Amniotic epithelial cell (primary cell): ENCODE measurements at places on chromosomes 4 and X.
A peak's percentile ranks its signal among the peaks of the same experiment; 100 is the strongest.

- DNase-seq = no peak
Observed at GRCh38 chr4:112451831-112452230, 64.1 kb downstream of the NEUROG2 start.

- peak; percentile 43 for DNase-seq
Observed at GRCh38 chr4:182738283-182739047, 178.7 kb downstream of the DCTD start.

DNA sequence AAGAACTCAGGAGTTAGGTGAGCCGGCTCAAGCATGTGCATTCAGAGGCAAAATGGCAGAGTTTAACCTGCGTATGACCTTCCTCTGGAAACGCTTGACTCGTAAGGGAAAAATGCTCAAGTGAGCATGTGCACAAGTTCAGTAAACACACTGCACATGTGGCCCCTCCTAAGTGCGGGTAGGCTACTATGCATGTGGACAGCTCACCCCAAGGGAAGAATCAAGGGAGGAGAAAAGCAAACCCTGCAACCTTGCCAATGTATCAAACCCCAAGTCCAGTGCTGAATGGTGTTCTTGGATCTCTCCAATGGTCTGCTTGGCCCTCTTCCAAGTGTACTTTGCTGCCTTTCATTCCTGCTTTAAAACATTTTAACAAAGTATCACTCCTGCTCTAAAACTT, 407.1 kb downstream of the ADAM29 start:
- peak; percentile 29 for DNase-seq

GRCh38 chrX:37993176-37993575, 13.2 kb upstream of the SYTL5 start:
- no peak for DNase-seq

- no peak for DNase-seq
Observed at GRCh38 chr4:153780876-153781275, 8.0 kb downstream of the SFRP2 start.

- no peak for DNase-seq
Observed at GRCh38 chrX:51456814-51457213, 39.6 kb downstream of the NUDT11 start.

DNA sequence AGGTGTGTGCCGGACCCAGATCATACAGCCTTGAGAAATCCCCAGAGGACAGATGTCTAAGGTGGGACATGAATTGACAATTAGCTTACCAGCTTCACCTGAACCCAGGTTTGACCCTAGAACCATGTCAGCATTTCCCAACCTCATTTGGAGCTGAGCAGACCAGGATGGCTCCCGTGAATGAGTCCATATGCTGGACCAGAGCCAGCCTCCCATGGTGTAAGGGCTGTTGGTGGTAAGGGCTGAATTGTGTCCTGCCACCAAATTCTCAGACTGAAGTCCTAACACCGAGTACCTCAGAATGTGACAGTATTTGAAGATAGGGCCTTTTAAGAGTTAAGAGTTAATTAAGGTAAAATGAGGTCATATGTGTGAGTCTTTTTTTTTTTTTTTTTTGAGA, 88.3 kb downstream of the SLC34A2 start:
- no peak for DNase-seq

DNA sequence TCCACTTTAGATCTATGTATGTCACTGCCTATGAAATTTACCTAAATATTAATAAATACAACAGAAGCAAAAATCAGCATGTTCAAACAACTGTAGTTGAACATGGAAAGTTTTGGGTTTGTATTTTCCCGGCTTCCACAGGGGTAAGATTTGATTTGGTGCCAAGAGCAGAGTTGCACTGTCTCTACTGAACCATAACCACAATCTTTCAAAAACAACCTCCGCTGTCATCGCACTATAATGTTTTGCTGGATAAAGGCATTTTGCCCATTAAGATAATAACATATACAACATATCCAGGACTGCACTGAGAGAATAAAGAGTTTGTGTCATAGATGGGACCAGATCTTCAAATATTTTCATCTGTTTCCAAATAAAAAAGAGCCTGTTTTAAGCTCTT, 94.9 kb downstream of the TENM3 start:
- peak; percentile 61 for DNase-seq

DNA sequence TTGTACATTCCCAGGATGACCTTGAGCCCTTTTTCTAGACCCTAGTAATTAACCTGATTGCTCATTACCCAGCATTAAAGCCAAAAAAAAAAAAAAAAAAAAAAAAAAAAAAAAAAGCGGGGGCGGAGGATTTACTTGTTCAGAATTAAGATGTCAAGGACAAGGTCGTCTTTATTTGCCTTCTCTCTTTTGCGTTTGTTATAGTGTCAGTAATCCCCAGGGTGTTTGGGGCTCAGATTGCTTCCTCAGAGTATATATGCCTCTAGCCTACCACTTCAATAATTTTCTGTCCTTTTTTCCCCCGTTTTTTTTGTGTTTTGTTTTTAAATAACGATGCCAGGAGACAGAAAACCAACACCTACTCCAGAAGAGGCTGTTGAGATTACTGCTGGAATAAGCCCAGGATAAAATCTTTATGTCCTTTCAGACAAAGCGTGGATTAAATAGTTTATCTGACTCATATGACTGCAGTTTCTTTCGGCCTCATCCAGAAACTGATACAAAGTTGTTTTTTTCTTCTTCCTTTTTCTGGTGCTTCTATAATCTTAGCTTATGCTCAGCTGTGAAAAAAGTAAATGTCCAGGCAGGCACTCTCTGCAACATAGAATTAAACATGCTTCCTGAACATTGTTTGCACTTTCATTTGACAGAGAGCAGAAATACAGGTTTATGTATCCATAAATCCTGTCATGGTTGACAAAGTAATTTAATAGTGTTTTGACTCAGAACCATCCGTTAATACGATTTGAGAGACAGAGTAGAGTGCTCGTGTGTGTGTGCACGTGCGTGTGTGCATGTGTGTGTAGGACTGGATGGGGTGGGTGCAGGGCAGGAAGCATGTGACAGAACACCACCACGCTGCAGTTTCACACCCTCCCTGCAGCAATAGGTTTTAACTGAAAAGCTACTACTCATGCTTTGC, 138.6 kb downstream of the AFF1 start:
- peak; percentile 50 for DNase-seq

- DNase-seq = no peak
Observed at GRCh38 chr4:8380511-8381415, 59.8 kb downstream of the ACOX3 start.

DNA sequence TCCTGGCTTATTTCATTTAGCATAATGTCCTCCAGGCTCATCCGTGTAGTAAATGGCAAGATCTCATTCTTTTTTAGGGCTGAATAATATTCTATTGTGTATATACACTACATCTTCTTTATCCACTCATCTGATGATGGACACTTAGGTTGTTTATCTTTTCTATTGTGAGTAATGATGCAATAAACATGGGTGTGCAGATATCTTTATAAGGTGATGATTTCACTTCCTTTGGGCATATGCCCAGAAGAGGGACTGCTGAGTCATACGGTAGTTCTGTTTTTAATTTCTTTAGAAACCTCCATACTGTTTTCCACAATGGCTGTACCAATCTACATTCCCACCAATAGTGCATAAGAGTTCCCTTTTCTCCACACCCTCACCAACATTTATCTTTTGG, 317.6 kb upstream of the CNKSR2 start:
- peak; percentile 53 for DNase-seq

GRCh38 chr4:172155838-172156345, 342.7 kb downstream of the GALNTL6 start:
- DNase-seq = no peak

DNA sequence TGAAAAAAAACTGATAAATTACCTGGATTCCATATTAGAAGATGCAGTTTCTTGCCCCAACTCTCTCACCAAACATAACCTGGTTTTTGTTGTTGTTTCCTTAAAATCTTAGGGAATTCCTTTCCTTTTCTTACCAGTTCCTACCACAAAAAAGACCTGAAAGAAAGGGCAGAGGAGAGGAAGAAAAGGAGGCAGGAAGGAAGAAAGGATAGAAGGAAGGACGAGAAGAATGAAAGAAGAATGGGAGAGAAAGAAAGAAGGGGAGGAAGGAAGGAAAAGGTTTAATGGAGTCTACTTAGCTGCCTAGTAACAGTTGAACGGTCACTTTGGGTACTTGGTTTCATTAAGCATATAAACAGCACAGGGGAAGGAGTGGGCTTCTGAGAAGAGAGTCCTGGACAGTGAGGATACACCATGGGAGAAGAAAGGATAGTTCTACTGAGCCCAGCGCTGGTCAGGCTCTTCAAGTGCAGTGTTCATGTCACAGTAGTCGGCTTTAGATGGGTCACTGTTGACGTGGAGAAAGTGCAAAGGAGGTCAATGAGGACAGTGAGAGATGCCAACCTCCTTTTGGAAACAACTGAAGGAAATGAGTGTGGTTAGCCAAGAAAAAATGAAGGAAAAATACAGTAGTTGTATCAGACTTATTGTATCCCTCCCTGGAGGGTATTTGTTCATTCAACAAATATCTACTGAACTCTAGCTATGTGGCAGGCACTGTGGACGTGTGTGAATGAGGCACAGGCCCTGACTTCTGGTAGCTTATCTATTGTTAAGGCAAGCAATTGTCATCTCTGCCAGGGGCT, 1.1 kb upstream of the CHIC2 start:
- no peak for DNase-seq

DNA sequence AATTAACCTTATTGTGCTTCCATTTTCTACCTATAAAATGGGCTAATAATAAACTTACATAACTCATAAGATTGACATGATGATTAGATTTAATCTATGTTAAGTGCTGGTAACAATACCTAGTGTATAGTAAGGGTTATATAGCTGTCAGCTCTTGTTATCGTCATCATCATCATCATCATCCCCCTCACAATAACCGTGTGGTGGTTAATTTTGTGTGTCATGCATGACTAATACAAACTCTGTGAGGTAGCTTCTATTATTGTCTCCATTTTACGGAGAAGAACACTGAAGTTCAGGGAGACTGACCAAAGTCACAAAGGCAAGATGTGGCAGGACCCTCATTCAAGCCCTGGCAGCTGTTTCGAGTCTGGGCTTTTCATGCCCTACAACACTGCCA, 211.3 kb downstream of the PALLD start:
- no peak for DNase-seq

GRCh38 chrX:101485212-101485949, at the start of gene ARMCX4:
Gene ARMCX4 (plus strand): TSS chrX:101485456. CDS start chrX:101488590, 3,134 bp downstream.
- peak; percentile 34 for DNase-seq

DNA sequence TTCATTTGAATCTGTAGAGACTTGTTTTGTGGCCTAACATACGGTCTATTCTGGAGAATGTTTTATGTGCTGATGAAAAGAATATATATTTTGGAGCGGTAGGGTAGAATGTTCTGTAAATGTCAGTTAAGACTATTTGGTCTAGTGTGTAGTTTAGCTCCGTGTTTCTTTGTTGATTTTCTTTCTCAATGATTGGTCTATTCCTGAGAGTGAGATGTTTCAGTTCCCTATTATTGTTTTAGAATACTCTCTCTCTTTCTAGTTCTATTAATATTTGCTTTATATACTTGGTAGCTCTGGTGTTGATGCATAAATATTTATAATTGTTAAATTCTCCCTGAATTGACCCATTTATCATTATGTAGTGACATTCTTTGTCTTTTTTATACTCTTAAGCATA, 236.5 kb downstream of the GLUD2 start:
- DNase-seq = no peak

DNA sequence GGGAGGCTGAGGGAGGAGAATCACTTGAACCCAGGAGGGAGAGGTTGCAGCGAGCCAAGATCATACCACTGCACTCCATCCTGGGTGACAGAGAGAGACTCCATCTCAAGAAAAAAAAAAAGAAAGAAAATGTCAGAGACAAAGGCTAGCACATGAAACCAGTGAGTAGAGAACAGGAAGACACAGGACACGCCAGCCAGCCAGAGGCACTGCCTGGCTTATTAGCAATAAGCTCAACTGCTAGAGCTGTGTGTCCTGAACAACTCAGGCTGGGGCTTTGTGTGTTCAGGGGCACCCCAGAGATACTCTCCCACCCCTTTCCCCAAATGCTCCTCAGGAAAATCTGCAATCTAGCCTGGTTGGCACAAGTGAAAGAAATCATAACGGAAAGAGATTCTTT, 60.0 kb downstream of the RHOH start:
- no peak for DNase-seq

DNA sequence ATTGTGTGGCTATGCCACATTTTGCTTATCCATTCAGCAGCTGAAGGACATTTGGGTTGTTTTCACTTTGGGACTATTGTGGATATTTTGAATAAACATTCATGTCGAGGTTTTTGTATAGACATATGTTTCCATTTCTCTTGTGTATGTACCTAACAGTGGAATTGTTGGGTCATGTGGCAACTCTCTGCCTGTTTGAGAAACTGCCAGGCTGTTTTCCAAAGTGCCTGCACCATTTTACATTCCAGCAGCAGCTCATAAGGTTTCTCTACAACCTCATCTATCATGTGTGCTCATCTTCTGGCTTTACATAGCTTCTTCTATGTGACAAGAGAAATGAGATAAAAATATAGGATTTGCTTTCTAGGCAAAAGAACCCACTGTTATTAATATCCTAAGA, 29.5 kb upstream of the TSPAN5 start:
- peak; percentile 58 for DNase-seq

DNA sequence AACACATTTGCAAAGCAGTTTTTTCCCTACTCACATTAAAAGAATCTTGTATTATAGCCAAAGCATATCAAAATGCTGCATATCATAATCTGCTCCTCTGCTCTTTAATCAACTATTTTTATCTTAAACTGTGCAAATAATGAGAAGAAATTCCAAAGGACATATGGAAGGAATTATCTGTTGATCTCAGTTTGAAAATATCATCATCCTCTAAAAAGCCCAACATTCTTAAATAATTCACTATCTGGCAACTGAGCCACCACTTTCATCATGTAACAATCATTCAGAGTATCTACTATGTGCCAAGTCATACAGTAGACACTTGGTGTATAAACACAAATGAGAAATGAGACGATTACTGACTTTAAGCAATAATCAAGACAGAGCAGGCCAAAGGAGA, 63.0 kb downstream of the PRSS12 start:
- peak; percentile 62 for DNase-seq

DNA sequence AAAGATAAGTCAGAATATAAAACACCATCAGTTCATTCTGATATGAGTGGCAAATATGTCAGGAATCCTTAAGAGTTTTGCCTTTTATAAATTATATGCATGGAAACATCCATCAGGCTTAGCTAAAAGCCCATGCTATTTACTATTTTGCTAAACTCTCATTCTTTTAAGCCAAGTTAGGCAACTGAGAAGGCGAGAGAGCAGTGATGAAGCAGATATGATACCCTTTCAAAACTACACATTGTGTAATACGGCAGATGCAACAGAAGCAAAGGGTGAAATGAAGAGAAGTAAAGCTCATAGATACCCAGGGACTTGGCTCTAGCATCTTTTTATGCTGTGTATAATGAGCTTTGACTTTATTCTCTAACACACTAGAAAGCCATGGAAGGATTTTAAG, 95.8 kb downstream of the SLIT2 start:
- DNase-seq = peak; percentile 91

DNA sequence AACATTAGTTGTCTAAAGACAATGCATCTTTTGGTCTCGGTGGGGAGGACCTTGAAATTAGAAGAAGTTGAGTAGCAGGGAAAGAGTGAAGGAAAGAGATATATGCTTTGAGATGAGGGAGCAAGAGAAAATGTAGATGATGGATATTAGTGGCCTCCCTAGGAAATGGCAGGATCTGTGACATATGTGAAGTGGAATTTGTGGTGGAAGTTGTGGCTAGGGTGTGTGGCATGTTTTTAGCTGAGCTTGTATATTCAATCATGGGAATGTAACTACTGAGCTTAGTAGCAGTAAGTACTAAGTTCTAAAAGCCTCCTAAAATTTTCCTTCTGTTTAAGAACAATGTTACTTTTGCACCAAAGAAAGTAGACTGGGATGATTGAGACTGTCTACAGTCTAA, 382.8 kb upstream of the CTSO start:
- peak; percentile 40 for DNase-seq
